Lung (tissue), 17 donors: ENCODE measurements at places on chromosomes 13 and 19. TPM values are rescaled to one million over a fixed set of nuclear protein-coding genes. Genes with fewer than 3 reads are reported as not detected.

The ZNF728 gene
- total RNA-seq, result 0.61 TPM

DNA sequence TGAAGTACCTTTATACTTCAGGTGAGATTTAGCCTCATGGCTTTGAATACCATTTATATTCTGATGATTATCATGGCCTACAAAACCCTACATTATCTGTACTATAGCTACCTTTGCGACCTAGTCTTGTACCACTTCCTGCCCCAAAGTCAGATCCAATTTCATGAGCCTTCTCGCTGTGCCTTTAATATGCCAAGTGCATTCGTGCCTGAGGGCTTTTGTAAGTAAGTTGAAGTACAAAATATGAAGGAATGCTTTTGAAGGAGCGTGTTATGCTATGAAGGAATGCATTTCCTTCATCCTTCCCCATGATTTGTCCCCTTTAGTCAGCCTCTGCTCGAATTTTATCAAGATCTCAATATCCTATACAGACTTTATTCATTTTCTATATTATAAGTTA lies 9.2 kb upstream of the RASL11A start:
- no peaks in the 10 kb centered on the region for H3K27me3 ChIP-seq
- no peaks in the 10 kb centered on the region for H3K4me1 ChIP-seq
- peaks cover 15% of the 10 kb centered on the region for H3K36me3 ChIP-seq
- no peak for DNase-seq
- no peak overlapping the region for H3K27ac ChIP-seq

- H3K4me3 ChIP-seq, result no peak overlapping the region
- no peaks in the 10 kb centered on the region for H3K36me3 ChIP-seq
- H3K27me3 ChIP-seq, result no peaks in the 10 kb centered on the region
- H3K4me1 ChIP-seq, result no peaks in the 10 kb centered on the region
These were observed 291.4 kb downstream of the IRS2 start for GRCh38 chr13:109494925-109495369.

DNA sequence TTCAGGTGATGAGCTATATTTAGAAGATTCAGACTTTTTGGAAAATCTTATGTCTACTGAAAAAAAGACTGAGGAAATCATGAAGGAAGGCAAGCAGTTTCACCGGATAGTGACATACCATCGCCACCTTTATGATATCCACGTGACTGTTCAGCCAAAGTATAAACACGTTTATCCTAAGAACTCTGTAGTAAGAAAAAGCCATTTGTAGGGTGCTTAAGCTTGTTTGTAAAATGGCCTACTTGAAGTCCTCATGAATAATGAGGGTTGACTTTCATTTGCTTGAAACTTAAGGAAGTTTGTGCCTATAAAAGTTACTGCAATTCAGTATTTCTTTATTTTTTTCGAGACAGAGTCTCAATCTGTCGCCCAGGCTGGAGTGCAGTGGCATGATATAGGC lies 7.8 kb upstream of the TDRD12 start:
- H3K27me3 ChIP-seq, result no peaks in the 10 kb centered on the region
- no peak overlapping the region for H3K27ac ChIP-seq
- no peaks in the 10 kb centered on the region for H3K4me1 ChIP-seq
- peaks cover 8% of the 10 kb centered on the region for H3K36me3 ChIP-seq
- DNase-seq, result no peak

- no peaks in the 10 kb centered on the region for H3K27me3 ChIP-seq
- H3K4me1 ChIP-seq, result no peaks in the 10 kb centered on the region
- peak; percentile 44 for DNase-seq
- H3K36me3 ChIP-seq, result no peaks in the 10 kb centered on the region
These were observed 15.2 kb downstream of the CCNA1 start for GRCh38 chr13:36447501-36447900.

GRCh38 chr13:38191016-38191415 lies 158.6 kb upstream of the UFM1 start:
- H3K27me3 ChIP-seq, result no peaks in the 10 kb centered on the region
- no peak for DNase-seq
- no peak overlapping the region for H3K4me3 ChIP-seq
- H3K4me1 ChIP-seq, result no peaks in the 10 kb centered on the region
- H3K27ac ChIP-seq, result no peak overlapping the region

- H3K27ac ChIP-seq, result peak overlapping the region; percentile 84
- no peak for DNase-seq
- peaks cover 36% of the 10 kb centered on the region for H3K4me1 ChIP-seq
- H3K27me3 ChIP-seq, result no peaks in the 10 kb centered on the region
- H3K4me3 ChIP-seq, result no peak overlapping the region
These were observed 227.8 kb downstream of the LACC1 start for GRCh38 chr13:44107357-44108121.
